ENCODE measurements at places on chromosomes 5 and 9.

DNA sequence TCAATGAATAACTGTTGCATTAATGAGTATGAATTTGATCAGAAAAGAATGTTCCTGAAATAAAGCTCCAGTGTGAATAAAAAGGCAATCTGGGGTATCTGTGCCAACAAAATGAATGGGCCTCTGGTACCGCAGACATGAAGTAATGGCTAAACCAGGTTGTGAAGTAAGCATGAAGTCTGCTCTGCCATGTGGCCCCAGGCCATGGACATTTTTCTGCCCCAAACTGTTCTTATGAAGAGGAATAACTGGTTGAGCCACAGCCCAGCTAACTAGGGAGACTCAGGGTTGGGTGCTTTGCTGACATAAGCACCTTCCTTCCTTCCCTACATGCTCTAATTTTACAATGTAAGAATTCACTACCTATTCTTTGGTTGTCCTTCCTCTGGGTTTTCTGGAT lies 147.4 kb upstream of the LRRTM2 start:
- DNase-seq = no peak

DNA sequence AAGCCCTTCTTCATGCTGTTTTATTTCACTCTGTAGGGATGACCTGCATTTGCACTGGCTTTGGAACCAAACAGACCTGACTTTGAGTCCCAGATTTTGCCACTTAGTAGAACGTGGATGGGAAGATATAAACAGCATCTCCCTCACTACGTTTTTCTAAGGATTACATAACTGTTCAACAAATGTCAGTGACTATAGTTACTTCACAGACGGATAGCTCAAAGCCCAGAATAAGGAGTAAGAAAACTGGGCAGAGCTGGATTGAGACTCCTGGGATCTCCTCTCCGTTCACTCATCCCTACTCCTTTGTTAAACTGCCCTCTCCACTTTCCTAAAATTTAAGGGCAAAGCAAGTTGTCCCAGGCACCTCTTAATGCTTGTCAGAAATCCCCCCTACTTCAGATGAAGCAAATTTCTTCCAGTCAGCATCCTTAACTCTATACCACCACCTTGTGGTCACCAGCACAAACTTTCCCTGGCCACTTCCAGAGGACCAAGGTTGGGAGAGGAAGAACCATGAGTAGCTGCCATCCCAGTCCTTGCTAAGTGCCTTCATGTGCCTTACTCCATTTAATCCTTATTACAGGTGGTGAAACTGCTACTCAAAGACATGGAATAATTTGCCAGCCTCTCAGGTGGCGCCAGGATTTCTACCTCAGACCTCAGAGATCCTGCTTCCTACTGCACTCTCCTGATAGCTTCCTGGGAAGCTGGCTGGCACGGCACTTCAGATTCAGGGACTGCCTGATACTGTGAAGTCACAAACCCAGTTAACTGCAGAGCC lies 38.4 kb downstream of the EGR1 start:
- peak; percentile 80 for DNase-seq

GRCh38 chr5:88861231-88861630 lies 21.8 kb downstream of the MEF2C start:
- no peak for DNase-seq

GRCh38 chr9:133158695-133159094 lies 5.0 kb downstream of the GBGT1 start:
- DNase-seq = no peak

DNA sequence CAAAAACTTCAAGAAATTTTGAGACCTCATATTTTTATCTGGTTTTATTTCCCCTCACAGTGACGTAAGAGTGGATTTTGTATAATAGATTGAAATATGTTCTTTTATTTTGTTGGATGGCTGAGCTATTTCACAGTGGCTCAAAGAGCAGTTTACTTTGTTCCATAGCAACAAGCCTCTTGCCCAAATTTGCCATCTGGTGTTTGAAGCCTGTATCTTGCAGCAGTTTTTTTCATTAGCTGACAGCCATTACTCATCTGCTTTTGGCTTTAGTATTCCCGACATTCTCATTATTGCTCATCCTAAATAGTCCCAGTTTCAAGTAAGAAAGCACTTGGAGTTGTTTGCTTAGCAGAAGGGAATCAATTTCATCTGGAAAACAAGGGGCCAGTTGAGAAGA lies 36.3 kb downstream of the GDA start:
- DNase-seq = no peak

DNA sequence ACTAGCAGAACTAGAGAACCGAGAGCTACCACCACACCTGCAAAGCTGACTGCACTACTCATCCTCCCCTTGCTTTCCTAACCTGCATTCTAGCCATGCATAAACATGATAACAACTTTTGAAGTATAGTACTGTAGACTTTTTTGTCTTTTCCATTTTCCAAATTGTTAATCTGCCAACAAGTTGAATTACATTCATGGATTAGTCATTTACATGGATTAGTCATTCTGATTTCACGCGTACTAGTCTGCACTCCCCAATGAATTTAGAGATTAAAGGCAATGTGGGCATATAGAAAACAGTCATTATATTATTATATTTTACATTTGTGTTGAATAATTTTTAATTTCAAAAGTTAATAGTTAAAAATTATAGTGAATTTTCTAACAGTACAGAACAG lies 81.4 kb downstream of the EDIL3 start:
- DNase-seq = no peak

- peak; percentile 72 for DNase-seq
Observed at GRCh38 chr9:127589955-127590370, 22.1 kb upstream of the STXBP1 start.

GRCh38 chr5:55966284-55966683 lies 28.5 kb downstream of the IL6ST start:
- DNase-seq = no peak

- DNase-seq = no peak
Observed at GRCh38 chr5:157494178-157494832, 34.3 kb downstream of the NIPAL4 start.

DNA sequence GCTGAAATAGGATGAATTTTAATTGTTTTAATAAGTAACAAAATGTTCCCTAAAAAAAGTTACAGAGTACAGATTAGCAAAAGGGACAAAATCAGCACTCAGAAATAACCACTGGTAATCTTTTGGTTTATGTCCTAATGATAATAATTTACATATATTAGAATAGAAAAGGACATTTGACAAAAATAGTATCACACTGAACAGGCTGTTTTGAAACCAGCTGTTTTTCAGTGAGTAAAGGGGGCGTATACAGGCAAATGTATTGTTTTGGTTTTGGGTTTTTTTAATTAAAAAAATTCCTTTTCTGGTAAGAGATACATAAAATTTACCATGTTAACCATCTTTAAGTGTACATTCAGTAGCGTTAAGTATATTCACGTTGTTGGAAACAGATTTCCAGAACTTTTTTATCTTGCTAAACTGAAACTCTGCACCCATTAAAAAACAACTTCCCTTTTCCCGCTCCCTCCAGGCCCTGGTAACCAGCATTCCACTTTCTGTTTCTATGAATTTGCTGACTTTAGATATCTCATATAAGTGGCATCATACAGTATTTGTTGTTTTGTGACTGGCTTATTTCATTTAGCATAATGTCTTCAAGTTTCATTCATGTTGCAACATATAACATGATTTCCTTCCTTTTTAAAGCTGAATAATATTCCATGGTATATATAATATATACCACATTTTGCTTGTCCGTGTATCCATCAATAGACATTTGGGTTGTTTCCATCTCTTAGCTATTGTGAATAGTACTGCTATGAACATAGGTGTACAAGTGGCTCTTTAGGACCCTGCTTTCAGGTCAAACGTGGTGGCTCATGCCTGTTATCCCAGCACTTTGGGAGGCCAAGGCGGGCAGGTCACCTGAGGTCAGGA lies 20.6 kb upstream of the LARP1 start:
- no peak for DNase-seq

DNA sequence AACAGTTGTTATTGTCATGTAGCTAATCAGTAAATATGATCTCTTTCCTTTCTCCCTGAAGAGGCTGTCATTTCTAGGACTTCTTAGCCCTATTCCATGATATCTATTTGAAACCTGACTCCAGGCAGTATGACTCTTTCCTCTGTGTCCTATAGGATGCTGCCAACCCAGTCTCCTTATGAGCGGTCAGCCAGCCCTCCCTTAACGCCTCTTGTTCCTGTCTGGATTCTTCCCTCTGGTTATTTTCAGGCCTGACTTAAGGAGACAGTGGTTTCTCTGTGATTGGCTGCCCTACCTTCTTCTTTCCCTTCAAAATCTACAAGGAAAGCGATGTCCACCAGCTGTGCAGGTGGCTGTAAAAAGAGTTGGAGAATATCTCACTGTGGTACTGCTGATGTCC lies 19.4 kb upstream of the C5orf63 start:
- DNase-seq = peak; percentile 51

GRCh38 chr9:128297221-128297773 lies 21.2 kb downstream of the SWI5 start:
- DNase-seq = no peak

DNA sequence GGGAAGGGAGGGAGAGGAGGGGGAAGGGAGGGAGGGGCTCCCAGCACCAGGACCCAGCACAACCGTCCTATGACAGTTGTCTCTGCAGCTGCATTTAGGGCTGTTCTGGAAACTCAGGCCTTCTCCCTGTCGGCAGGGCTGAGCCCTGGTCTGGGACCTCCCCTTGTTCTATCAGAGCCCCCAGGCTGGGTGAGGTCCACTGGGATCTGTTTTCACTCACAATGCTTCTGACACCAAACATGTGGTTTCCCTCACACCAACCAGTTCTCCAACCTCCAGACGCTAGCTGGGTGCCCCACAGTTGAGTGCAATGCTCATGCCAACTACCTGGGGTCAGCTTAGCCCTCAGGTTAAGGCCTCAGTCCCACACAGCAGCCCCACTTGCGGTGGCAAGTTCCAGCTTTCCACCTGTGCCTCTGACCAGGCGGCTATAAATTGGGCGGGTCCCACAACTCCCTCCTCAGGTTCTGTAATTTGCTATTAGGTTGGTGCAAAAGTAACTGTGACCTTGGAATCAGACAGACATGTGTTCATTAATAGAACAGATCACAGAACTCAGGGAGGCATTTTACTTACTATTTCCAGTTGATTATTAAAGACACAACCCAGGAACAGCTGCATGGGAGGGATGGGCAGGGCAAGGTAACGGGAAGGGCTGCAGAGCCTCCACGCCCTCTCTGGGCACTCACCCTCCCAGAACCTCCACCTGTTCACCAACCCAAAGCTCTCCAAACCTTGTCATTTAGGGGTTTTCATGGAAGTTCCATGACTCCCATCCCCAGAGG lies 13.5 kb downstream of the ADAMTS2 start:
- no peak for DNase-seq

- DNase-seq = no peak
Observed at GRCh38 chr5:59485107-59485506, 408.4 kb downstream of the PDE4D start.

- peak; percentile 68 for DNase-seq
Observed at GRCh38 chr5:31408814-31409213, 123.1 kb downstream of the DROSHA start.

DNA sequence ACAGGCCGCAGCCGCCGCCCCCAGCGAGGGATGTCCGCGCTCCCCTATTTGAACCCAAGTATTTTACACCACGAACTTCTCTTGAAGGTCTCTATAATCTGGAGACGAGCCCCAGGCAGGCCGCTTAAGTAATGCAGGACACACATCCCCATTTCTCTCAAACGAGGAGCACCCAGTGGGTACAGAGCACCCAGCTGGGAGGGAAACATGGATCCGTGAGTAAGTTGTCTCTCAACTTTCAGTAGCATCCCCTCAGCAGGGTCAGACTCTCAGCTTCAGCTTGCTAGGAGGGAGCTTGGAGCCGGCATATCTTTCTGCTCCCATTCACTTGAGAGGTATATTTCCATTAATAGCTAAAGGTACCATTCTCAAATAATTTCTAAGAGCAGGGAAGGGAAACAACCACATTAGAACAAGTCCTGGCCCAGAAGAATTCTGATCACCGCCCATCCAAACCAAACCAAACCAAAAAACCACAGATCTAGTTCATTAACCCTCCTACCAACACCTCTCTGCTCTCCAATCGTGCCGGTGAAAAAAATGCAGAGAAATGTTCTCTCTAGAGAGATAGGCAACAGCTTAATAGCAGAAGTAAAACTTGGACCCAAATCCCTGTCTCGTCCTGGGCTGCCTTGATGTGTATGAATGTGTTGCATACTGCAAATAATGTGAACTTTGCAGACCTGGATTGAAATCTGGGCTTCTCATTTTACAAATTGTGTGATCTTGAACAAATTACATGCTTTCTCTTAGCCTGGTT lies 910 bp downstream of the TDRD7 start:
- DNase-seq = peak; percentile 17

- DNase-seq = no peak
Observed at GRCh38 chr5:13503017-13503416, 441.5 kb downstream of the DNAH5 start.

DNA sequence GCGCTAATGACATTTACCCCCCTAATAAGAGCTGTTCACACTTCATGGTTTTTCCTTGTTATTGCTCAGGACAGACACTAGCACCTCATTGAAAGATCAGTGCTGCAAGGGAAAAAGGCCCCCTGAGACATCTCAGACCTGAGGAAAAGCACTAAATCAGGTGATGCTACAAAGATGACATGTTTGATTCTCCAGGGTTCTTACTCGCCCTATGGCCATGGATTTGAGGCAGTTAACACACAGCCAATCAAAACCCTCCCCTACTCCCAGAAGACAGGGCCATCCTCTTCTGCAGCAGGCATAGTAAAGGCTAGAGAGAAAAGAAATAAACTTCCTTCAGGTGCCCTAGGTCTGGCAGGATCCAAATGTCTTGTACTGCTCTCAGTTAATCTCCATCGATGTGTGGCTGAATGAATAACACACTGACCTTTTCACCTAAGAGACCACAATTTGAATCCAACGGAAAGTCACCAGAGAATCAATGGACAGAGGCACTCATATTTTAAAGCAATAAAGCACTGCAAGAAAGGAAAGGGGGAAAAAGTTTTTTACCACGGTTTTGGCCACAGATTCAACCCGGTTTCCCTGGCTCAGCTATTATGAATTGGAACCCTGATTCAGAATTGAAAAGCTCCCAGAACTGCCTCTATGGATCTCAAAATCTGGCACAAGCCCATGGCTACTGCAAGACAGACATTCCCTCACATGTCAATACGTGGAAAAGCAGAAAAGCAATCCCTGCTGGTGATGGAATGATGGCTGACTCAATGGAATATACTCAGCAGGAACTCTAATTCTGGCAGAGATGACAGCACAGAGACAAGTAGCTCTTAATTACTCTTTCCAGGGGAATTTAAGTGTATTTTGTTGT lies 329.5 kb downstream of the BNC2 start:
- peak; percentile 39 for DNase-seq

GRCh38 chr5:143619040-143619439 lies 192.9 kb upstream of the HMHB1 start:
- no peak for DNase-seq

GRCh38 chr5:16914108-16914435 lies 22.0 kb downstream of the MYO10 start:
- no peak for DNase-seq

- DNase-seq = peak; percentile 84
Observed at GRCh38 chr5:91797576-91797975, 414.5 kb upstream of the ARRDC3 start.

DNA sequence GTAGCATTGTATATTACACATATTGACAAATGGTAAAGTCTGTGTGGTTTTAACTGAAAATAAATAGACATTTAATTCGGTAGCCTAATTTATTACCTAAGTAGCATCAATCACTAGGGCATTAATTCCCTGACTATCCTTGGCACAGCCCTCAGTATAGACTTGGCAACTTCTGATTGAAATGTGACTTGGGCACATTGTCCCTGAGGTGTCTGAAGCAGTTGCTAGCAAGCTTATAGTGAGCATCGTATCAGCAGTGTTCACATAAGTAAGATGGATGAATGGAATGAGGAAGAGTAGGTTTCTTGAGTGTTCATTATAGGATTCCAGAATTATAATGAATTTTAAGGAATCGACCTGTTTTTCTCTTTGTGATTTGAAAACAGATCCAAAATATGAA lies 16.1 kb downstream of the LURAP1L start:
- no peak for DNase-seq

GRCh38 chr5:38417658-38418017 lies 138.8 kb downstream of the LIFR start:
- no peak for DNase-seq
